ENCODE measurements at places on chromosomes 2 and 18. TPM values are rescaled to one million over a fixed set of nuclear protein-coding genes. Genes with fewer than 3 reads are reported as not detected.

Gene LINC00305
- not detected for total RNA-seq

Gene KCNF1
- total RNA-seq, result 5.3 TPM

Gene ERFE
- 0.66 TPM for total RNA-seq

Gene C2orf78
- not detected for total RNA-seq

Gene SLC9A4
- not detected for total RNA-seq

Gene RFX8
- total RNA-seq, result not detected

Gene TEKT4
- not detected for total RNA-seq

Gene NT5DC4
- not detected for total RNA-seq

Gene SCN2A
- 0.99 TPM for total RNA-seq

Gene OTOS
- total RNA-seq, result not detected

Gene FBXO41
- 4.3 TPM for total RNA-seq

Gene PTPN4
- total RNA-seq, result 21.1 TPM

Gene GPR39
- 9.6 TPM for total RNA-seq

Gene C1QL2
- total RNA-seq, result not detected

Gene LRATD1
- total RNA-seq, result 14.5 TPM

Gene CDH2
- 0.78 TPM for total RNA-seq

Gene KCNJ3
- total RNA-seq, result 0.78 TPM

Gene ABHD1
- total RNA-seq, result not detected

Gene MOGAT1
- not detected for total RNA-seq

Gene GPAT2
- total RNA-seq, result 1.6 TPM

Gene EEF1B2
- total RNA-seq, result 397 TPM

Gene STEAP3
- 18.9 TPM for total RNA-seq

Gene NYAP2
- total RNA-seq, result 0.52 TPM
